ENCODE measurements at places on chromosomes 1 and 21.

DNA sequence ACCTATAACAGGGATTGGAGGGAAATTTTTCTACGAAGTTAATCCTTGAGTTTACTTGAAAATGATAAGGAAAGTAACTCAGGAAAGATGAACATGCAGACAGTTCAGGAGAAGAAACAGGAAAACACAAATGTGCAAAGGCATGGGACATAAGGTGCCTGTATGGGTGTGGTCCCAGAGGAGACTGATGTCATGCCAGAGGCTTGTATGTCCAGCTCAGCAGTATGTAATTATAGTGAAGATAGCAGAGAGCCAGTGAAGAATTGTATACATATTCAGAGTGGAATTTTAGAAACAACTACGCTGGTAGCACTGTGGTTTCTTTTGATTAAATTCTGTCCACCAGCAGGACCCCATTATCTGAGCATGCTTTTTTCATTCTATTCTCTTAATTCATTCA is 179.5 kb downstream of the LRRC7 start:
- DNase-seq: no peak

DNA sequence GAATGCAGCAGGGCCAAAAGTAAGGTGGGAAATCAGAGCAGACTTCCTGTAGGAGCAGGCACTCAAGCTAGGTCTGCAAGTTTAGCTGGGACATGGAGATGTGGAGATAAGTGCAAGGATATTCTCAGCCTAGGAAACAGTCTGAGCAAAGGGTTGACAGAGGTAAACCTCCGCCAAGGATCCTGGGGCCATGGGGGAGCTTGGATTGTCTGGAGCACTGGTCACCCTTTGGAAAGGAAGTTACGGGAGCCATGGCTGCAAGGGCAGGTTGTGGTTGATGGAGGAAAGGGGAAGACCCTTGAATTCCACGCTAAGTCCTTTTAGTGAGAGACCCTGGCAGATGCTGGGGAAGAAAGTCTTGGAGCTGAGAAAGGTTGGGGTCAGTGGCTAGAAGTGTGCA is 150.9 kb downstream of the PTPRU start:
- peak; percentile 13 for DNase-seq

- no peak for DNase-seq
Observed at GRCh38 chr21:30760776-30761175, 5.5 kb upstream of the KRTAP21-1 start.

DNA sequence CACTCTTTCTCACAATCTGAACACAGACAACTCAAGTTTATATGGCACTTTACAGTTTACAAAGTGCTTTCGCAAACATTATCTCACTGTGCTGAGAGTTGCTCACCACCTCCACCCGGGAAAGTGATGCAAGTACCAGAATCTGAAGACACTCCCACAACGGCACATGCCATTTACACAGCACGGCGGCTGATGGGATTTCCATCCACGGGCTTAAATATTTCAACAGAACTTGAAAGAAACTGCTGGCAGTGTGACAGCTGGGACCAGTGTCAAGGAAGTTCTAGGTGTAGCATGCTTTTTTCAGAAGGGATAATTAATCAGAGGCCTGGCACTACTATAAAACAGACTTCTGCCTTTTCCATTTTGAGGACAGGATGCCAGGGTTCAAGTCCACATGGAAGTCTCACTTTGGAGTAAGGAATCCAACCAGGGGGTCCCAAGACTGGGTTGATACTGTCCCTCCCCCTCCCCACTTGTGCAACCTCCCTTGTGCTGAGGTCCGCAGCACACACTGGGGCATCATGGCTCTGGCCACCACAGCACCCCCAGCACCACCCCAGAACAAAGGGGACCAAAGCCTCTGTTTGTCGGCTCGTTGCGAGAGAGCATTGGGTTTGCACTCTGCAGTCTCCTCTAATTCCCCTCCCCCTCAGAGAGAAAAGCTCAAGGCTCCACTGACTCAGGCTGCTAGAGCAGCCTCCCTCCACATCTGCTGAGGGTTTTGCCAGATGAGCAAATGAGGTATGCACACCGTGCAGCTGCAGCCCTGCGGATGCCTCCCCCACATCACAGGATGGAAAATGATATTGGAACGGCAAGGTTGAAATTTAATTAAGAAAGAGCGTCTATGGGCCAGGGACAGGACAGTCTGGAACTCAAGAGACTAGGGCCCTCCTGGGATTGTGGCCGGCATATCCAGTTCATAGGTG is 154.9 kb downstream of the TGFBR3 start:
- no peak for DNase-seq

DNA sequence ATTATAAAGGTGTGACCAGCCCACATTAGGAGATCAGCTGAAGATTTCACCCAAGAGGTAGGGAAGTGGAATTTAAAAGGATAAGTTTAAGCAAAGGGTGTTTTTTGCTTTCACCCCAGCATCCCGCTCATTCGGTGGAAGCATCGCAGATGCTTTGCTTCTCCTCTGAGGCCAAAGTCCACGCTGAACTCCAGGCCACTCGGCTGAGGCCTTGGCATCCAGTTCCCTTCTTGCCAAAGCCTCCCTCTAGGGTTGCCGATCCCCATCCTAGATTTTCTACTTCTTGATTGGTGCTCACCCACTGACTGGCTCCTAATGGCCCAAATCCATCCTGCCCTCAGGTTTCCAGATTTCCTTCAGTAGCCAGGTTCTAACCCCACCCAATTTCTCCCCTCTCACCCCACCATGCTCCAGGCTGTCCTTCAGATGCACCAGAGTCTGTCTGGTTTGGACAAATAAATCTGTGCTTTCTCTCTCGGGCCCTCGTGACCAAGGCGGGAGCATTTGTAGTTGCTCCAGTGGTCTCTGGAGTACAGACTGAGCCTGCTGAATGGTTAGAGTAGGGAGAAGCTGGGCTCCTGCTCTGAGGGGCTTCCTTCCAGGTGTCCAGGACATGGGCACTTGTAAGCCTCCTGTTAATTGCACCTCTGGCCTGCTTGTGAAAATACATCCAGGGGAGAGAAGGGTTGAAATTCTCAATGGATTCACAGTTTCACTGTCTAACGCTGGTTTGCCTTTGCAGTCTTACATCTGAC is 193.2 kb downstream of the C1orf94 start:
- no peak for DNase-seq

DNA sequence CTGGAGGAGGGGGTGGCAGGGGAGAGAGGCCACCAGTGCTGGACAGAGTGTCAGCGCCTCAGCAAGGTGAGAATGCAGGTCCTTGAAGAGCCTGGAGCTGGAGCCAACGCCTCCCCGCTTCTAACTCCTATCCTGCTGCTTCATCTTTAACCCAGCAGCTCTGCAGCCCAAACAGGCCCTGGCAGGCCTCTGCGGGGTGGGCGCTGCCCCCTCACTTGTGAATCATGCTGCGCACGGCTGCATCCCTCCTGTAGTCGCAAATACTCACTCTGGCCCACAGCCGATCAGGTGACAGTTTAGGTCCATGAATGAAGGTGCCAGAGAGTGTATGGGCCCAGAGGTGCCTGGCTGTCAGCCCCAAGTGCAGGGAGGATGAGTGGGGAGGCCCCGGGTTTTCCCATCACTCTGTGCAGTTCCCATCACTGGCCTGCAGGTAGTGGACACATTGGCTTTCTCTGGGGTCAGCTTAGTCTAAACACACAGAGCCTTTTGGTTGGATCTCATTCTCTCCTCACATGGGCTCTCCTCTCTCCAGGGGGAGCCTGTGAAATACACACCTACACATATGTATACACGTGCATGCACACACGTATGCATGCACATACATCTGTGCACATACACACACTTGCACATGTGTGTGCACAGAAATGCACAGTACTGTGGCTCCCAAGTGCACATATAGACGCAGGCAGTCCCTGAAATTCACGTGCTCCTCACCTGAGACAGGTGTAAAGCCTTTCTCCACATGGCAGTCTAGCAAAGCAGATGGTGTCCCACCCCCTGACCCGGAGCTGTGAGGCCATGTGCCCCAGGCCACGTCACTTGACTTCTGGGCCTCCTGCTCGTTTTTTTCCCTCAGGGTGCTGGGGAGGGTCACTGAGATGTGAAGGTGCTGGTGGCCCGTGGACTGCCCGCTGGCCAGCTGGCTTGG is 52.0 kb downstream of the TRIM11 start:
- DNase-seq: no peak

DNA sequence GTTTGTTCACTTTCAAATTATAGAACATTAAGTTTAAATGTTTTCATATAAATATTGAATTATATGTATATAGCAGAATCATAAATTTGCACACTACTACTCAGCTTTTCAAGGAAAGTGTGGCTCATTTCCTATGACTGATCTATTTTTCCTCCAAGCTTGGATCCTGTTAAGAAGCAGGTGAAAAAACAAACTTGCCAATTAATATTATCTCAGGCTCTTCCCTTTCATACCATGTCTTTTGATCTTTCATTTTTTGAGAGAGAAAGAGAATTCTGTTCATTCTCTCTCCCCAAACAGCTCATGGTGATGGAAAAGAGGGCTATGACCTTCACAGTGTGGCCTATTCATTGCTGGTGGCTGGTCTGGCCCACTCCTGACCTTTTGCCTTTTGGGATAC is 43.7 kb downstream of the SEC16B start:
- DNase-seq: no peak

DNA sequence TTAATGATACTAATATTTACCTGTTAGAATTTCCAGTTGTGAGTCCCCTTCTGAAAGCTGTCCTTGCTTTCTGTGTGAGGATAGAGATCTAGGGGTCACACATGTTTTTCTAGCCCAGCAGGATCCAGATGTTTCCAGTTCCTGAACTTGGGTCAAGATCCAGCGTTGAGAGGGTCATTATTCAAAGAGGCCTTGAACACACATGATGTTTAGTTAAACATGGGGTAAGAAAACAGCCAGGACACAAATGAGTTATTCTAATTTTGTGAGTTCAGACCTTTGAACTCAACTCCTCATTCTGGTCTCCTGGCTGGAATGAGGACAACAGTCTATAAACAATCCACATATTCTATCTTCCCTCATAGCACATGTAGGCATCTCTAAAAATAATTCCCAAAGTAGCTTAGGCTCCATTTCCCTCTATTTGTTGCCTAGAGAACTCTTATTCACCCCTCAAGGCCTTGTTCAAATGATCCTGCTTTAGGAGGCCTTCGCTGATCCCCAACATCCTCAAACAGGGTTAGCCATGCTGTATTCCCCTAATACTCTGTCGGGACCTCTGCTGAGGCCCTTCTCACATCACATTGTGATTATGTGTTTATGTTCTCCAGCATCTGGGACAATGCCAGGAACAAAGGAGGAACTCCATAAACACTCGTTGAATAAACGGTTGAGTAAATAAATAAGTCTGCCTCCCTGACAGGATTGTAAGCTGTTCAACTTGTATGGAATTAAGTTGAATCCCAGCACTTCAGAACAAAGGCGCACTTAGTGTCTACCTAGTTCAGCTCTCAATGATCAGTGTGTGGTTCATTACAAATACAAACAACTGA is 15.0 kb upstream of the KCNN3 start:
- no peak for DNase-seq

DNA sequence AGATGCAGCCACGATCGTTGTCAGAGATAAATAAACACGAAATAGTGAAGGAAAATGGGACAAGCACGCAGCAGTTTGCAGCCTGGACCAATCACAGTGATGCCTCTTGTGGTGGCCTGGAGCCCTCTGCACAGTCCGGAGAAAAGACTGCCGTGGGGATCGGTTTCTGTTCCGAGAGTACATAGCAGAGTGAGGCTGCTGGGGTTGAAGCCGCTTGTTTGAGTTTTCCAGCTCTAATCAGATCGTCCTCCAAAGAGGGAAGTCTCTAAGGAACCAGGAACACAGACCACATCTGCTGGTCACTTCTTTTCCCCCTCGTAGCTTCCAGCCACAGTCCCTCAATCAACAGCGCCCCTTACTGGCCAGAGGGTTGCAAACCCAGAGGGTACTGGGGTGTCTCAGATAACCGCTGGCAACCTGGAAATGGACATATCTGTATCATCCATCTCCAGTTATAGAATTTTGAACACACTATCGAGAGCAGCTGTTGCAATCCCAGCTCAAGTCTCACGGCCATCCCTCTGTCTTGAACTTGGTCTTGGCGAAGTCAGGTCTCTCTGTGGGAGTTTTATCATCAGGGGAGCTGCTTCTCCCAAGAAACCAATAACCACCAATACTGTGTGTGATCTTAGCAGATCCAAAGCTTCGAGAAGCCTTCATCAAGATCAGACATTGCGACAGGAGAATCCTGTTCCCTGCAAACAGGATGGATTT is 57.4 kb downstream of the OLIG1 start:
- peak; percentile 87 for DNase-seq

DNA sequence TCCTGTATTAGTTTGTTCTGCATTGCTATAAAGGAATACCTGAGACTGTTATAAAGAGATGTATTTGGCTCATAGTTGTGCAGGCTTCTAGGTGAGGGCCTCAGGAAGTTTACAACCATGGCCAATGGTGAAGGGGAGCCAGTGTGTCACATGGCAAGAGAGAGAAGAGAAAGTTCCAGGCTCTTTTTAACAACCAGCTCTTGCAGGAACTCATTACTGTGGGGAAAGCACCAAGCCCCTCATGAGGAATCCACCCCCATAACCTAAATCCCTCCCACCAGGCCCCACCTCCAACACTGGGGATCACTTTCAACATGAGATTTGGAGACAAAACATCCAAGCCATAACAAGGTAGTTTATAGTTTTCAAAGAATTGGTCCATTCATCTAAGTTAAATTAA is 5.0 kb upstream of the MEAF6 start:
- no peak for DNase-seq

DNA sequence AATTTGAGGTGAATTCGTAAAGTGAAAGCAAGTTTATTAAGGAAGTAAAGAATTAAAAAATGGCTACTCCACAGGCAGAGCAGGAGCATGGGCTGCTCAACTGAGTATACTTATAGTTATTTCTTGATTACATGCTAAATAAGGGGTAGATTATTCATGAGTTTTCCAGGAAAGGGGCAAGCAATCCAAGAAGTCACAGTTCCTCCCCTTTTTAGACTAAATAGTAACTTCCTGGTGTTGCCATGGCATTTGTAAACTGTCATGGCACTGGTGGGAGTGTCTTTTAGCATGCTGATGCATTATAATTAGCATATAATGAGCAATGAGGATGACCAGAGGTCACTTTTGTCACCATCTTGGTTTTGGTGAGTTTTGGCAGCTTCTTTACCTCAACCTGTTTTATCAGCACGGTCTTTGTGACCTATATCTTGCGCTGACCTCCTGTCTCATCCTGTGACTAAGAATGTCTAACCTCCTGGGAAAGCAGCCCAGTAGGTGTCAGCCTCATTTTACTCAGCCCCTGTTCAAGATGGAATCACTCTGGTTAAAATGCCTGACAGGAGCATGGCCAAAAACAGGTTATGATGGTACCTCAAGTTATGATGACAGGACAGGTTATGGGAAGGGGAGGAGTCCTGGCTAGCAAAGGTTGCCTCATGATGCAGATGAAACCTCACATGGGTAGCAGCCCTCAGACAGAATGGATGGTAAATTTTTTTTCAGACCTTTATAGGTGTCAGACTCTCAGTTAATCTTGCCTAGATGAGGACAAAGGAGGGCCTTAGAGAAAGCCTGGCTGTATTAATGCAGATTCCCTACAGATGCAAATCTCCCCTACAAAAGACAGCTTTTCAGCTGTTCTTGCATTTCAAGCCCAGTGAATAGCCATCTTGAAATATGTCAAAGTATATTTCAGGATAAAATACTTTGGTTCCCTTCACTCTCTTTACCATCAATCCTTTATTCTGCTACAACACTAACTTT is 49.7 kb downstream of the SIPA1L2 start:
- no peak for DNase-seq

All from ecto neural progenitor cell (in vitro differentiated cells).